A549 treated with Hydrocortisone at 1 μM for 4 hours (cell line): ENCODE measurements at places on chromosomes 1 and 21. TPM values are rescaled to one million over a fixed set of nuclear protein-coding genes. Genes with fewer than 3 reads are reported as not detected.

Gene CR1
- not detected in 5 replicates for total RNA-seq

Gene OR6P1
- total RNA-seq = not detected in 5 replicates

Gene DPT
- total RNA-seq = not detected in 5 replicates

Gene PALMD
- total RNA-seq = 0.13 to 0.31 TPM (median 0.27 TPM) in 5 replicates

Gene UBL4B
- not detected in 5 replicates for total RNA-seq

Gene NID1
- 5.3 to 9.8 TPM (median 7.4 TPM) in 5 replicates for total RNA-seq

Gene AMY1A
- not detected in 5 replicates for total RNA-seq

Gene SPATA45
- not detected in 5 replicates for total RNA-seq

Gene LCE6A
- not detected in 5 replicates for total RNA-seq

Gene NOTCH2NLA
- total RNA-seq = 19.4 to 29.5 TPM (median 26.9 TPM) in 5 replicates

Gene NTMT2
- not detected in 5 replicates for total RNA-seq

Gene FCAMR
- total RNA-seq = 0.08 TPM in 1 of 5 replicates, not detected in the others

Gene PSRC1
- 18.9 to 22.7 TPM (median 21.0 TPM) in 5 replicates for total RNA-seq

Gene C1orf116
- total RNA-seq = 5.6 to 6.9 TPM (median 6.0 TPM) in 5 replicates

Gene TENT5C
- total RNA-seq = 0.05 to 0.17 TPM (median 0.08 TPM) in 5 replicates

Gene RGS13
- total RNA-seq = not detected in 5 replicates

Gene OLIG2
- not detected in 5 replicates for total RNA-seq

Gene YBEY
- total RNA-seq = 25.5 to 30.1 TPM (median 27.6 TPM) in 5 replicates

Gene NADK
- total RNA-seq = 37.0 to 41.2 TPM (median 39.2 TPM) in 5 replicates

Gene NFASC
- 1.1 to 1.2 TPM (median 1.1 TPM) in 5 replicates for total RNA-seq

Gene CTXND2
- not detected in 5 replicates for total RNA-seq

Gene GPR25
- total RNA-seq = not detected in 5 replicates
